H1 (cell line): ENCODE measurements at places on chromosomes 2 and 18.

GRCh38 chr2:133777574-133777960, 209.3 kb upstream of the NCKAP5 start:
- DNase-seq = no peak

GRCh38 chr18:50956116-50956515, 11.7 kb upstream of the ELAC1 start:
- DNase-seq = no peak

DNA sequence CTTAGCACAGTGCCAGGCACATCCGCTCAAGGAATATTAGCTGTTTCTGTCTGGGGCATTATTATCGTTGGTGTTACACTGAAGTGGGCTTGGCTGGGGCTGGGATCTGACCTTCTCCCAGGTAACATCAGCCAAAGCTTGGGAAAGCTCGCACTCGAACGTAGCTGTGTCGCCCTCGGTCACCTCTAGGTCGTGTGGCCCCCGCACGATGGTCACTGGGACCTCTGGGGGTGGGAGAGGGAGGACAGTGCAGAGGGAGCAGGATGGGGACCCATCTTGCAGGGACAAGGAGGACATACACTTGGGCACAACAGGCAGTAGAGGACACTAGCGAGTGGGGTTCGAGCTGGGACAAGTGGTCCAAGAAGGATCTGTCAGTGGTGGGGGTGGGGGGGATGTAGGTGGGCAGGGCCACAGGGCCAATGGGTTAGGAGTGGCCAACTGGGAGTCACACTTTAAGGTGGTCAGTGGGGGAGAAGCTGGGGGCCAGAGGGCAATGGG, 9.7 kb downstream of the TMEM198 start:
- DNase-seq = no peak

GRCh38 chr2:74555610-74556103, 1.1 kb downstream of the DOK1 start:
- no peak for DNase-seq

DNA sequence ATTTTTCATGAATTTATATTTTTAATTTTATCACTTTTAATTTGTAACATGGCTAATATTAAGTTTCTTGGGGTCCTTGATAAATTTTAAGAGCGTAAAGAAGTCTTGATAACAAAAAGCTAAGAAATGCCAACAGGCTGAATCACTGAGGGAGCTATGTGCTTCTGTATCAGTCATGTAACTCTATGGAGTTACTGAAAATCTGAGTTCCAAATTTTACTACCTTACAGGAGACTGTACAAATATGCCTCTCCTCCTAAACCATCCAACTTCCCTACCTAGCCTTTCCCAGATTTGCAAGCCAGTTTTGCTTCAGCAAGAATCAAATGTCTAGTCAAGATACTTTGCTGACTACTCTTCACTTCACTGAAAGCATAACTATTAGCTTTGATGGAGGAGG, 35.7 kb downstream of the FEZ2 start:
- no peak for DNase-seq

GRCh38 chr2:240369335-240369734, 66.1 kb upstream of the GPC1 start:
- DNase-seq = no peak
